Endodermal cell (in vitro differentiated cells): ENCODE measurements at places on chromosomes 11 and 22.
A peak's percentile ranks its signal among the peaks of the same experiment; 100 is the strongest.

DNA sequence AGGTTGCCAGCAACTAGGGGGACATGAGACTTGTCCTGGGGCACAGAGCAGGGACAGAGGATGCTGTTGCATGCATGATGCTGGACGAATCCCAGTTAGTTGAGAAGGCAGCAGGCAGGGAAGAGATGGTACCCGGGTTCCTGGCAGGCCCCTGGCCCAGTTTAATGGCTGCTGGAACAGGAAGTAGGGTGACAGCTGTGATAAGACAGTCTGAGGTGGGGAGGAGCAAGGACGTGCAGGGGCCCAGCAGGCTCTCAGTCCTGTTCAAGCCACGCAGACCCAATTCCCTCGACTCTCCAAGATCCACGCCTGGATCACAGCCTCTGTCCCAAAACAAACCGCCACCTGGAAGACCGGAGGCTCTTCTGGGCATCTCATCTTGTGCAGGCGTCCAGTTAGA is 32.0 kb downstream of the LRRC10B start:
- no peak for DNase-seq

DNA sequence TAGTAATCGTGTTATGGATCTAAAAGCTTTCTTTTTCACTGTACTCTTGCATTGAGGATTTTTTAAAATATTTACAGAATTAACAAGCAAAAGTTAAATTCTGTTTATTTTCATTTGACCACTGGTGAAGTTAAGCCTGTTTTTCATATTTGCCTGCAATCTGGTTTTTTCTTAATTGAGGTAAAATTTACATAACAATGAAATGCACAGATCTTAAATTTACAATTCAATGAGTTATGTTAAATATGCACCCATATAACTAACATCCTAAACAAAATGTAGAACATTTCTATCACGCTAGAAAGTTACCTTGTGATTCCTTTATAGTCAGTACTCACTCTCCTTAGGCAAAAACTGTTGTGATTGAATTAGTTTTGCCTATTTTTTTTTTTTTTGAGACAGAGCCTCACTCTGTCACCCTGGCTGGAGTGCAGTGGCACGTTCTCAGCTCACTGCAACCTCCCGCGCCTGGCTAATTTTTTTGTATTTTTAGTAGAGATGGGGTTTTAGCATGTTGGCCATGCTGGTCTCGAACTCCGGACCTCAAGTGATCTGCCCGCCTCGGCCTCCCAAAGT is 54.5 kb upstream of the WEE1 start:
- no peak for DNase-seq

DNA sequence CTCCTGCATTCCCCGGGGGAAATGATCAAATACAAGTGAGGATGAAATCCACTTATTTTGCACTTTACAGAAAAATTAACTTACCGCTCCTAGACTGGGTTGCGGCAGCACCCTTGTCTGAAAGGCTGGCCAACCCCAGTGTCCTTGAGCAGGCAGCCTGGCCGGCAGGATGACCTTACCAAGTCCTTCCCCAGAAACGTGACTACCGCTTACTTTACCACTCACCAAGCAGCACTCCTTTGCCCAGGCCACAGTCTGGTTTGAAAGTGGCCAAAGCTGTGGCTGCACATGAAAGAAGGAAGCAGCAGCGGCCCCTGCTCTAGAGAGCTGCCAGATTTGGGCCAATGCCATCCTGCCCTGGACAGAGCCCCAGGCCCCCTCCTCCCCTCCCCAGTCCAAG is 20.3 kb downstream of the MYH9 start:
- DNase-seq = peak; percentile 46

GRCh38 chr11:119511614-119512306 is 88.8 kb upstream of the THY1 start:
- DNase-seq = no peak

DNA sequence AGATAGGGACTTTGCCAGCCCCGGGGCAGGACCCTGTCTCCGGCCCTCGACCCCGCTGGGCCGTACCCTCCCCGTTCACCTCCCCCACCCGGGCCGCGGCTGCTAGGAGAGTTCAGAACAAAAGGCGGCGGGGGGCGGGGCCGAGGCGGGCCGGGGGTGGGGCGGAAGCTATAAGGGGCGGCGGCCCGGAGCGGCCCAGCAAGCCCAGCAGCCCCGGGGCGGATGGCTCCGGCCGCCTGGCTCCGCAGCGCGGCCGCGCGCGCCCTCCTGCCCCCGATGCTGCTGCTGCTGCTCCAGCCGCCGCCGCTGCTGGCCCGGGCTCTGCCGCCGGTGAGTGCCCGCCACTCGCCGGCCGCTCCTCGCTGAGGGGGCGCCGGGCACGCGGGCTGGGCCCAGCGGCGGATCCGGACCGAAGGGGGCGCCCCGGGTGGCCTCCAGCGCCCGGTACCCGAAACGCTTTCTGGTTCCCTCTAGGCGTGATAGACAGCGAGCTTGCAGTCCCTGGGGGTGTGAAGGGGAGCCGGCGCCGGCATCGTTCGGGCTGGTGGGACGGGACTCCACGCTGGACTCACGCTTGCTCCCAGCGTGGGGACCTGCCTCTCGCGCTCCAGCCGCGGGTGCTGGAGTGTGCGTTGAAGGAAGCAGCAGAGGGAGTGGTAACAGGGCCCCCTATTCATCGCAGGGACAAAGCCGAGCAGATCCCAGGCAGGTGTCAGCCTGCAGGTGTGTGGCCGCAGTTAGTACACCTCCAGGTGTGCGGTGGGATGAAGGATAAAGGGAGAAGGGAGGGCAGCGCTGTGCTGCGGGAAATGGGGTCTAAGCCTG is at the start of gene MMP11:
Gene MMP11, plus strand, starts transcription at position 201 of the 825 bp plus-strand sequence. Its CDS starts 22 bp downstream, at position 223.
- peak; percentile 91 for DNase-seq

GRCh38 chr11:2393941-2394817 is 6.4 kb upstream of the TSSC4 start:
- DNase-seq = no peak

- DNase-seq = no peak
Measured at GRCh38 chr22:31080164-31080847, 812 bp upstream of the SMTN start.

DNA sequence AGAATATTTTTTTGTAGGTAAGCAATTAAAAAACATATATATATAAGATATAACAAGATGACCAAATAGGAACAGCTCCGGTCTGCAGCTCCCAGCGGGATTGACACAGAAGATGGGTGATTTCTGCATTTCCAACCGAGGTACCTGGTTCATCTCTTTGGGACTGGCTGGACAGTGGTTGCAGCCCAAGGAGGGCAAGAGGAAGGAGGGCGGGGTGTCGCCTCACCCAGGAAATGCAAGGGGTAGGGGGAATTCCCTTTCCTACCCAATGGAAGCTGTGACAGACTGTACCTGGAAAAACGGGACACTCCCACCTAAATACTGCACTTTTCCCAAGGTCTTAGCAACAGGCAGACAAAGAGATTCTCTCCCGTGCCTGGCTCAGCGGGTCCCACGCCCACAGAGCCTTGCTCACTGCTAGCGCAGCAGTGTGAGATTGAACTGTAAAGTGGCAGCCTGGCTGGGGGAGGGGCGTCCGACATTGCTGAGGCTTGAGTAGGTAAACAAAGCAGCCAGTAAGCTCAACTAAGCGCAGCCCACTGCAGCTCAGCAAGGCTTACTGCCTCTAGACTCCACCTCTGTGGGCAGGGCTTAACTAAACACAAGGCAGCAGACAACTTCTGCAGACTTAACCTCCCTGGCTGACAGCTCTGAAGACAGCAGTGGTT is 163.8 kb downstream of the CWF19L2 start:
- peak; percentile 55 for DNase-seq

DNA sequence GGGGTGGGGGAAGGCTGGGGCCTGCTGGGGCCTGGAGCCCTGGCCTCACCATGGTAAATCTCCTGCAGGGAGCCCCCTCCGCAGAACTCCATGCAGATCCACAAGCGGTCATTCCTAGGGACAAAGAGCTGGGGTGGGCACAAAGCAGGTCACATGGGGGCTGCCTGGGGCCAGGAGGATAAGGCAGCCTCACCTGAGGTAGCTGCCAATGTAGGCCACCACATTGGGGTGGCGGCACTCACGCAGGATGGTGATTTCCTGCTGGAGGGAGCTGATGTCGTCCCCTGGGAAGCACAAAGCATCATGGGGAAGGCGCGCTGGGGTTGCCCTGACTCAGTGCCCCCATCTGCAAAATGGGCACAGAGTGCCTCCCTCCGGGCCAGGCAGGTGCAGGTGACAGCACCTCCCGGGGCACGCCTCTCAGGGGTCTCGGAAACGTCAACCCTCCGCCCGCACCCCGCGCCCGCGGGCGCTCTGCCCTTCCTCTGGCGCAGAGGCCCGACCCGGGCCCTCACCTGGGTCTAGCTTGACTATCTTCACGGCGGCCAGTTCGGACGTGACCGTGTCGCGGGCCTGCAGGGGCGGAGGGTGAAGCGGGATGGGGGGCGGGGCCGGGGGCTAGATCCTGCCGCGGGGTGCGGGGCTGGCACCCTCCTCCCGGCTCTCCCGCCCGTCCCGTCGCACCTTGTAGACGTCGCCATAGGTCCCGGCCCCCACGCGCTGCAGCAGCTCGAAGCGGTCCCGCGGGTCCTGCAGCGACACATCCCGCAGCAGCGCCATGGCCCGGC is 450 bp downstream of the MAP4K2 start:
- no peak for DNase-seq

DNA sequence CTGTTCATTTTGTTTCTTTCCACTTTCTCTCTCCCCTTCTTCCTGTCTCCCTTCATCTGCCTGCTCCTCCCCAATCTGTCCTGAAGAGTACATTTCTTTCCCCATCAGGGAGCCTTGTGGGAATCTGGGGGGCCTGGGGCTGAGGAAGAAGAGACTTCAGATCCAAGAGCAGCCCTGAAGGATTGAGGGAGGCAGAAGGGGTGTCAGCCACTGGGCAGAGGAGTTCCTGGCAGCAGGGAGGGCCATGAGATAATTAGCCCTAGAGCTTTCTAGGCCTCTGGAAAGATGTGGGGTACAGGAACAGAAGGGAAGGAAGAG is 24.4 kb upstream of the OAF start:
- DNase-seq = no peak

GRCh38 chr11:117819096-117820040 is 5.2 kb downstream of the FXYD2 start:
- DNase-seq = peak; percentile 97

GRCh38 chr11:70872955-70873735 is 379.2 kb downstream of the SHANK2 start:
- DNase-seq = peak; percentile 81

- DNase-seq = peak; percentile 80
Measured at GRCh38 chr11:64850979-64851567, 6.6 kb upstream of the CDC42BPG start.

GRCh38 chr11:27972522-27973170 is 135.3 kb downstream of the KIF18A start:
- no peak for DNase-seq

DNA sequence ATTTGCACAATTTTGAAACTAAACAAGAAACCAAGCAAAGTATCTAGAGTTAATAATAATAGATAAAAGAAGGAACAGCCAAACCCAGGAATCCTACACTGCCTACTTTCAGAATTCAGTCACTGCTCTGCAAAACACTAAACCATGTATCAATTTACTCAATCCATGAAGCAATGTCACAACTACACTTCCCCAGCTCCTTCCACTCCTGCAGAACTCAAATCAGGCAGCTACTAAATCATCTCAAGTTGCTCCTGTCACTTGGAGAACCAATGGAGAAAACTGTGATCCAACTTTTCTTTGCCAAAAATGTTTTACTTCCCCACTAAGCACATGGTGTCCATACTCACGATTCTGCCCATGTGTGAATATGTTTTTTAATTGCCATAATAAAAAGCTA is 24.9 kb upstream of the C11orf58 start:
- no peak for DNase-seq

GRCh38 chr11:84249344-84250135 is 963.4 kb upstream of the CCDC90B start:
- DNase-seq = no peak

GRCh38 chr22:39098576-39098975 is 1.5 kb downstream of the APOBEC3H start:
- DNase-seq = no peak

DNA sequence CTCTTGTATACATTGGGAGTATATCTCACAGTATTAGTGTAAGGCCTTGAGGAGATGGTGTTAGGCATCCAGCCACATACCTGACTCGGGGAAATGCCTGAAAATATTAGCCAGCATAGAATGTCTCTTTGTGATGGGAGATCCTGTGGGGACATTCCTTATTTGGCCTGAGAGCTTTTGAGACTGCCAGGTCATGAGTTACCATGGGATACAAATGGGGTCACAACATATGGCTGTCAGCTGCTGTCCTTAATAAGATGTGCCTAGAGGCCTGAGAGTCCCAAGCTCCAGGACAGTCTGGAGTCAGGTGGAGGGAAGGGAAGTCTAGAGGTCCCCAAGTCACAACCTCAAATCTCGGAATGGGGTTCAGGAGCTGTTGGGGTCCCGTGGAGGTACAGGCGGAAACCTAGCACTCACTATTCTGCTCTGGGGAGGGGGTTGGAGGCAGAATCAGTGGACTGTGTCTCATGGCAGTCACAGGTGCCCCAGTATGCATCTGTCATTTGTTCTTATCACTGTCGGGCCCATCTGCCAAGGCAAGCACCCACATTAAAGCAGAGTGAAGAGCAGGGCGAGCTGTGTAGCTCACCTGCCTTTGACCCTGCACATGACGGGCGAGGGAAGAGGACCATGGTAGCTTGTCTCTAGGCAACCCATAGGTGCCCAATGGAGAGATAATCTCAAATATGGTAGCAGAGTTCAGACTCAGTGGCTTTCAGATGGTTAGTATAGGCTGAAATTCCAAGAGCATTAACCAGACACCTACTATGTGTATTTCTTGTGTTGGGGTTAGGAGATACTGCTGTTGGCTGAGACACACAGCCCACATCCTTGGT is 29.9 kb downstream of the KCNQ1OT1 start:
- DNase-seq = peak; percentile 17

DNA sequence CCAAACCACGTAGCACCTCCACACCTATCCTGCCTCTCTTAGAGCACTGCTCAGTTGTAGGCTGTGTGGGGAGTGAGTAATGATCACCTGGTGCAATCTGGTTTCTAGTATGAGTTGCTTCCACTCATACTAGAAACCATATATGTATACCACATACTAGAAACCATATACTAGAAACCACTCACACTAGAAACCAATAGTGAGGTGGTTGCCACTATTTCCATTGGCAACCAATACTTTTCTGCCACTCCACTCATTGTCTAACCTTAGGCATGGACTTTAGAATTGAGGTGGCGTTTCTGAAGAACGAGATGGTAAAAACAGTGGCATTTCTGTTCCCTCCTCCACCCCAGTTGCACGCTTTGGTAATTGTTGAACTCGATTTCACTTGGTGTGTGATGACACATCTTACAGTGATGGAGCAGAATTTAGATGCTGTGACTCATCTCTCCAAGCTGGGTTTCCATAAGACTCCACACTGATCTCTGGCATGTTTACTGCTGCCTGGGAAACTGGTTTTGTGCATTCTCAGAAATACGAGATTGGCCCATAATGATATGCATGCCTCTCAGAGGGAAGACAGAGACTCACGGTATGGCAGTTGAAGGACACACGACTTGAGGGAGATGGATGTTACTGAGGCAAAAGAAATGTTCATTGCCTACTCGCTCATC is 82.9 kb downstream of the KIRREL3 start:
- DNase-seq = no peak

DNA sequence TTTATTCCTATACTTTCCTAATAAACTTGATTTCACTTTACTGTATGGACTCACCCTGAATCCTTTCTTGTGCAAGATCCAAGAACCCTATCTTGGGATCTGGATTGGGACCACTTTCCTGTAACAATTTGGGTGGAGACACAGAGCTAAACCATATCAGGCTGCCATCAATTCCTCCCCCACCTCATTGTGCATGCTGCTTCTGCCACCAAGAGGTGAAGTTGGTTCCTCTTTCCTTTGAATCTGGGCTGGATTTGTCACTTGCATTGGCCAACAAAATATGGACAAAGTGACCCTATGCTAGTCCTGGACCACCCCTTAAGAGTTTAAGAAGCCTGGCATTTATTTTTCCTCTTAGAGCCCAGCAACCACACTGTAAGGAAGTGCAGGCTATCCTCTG is 39.4 kb upstream of the CEP295 start:
- DNase-seq = no peak
